ENCODE measurements at places on chromosomes 4 and X.

DNA sequence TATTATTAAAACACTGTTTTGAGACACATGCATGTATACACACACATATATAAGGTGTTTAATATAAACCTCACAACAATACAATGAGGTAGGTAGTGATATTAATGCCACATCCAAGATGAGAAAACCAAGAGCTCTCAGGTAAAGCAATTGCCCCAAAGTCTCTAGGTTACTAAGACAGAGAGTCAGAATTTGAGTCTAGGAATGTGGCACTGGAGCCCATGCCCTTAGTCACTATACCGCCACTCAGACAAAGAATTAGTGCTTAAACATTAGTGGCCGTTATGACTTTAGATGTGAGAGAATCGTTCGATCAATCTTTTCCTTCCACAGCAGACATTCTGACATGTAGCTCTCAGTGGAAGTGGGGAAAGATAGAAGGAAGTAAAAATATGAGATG lies 108.2 kb upstream of the ACSL4 start:
- DNase-seq = no peak

GRCh38 chr4:130653842-130654241 lies 1557.9 kb downstream of the C4orf33 start:
- DNase-seq = no peak

DNA sequence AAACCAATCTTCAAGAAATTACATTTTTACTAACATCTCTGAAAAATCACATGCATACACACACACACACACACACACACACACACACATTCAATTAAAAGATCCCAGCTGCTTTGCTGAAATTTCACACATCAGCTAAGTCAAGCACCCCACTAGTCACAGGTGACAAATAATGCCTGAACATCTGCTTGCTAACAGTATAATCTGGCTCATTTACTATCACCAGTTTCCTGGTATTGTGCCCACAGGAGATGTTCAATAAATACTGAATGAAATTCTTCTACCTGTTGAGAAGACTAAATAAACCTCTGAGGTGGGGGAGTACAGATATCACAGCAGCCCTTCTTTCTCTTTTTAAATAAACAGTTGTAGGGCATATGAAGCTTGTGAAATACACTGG lies 994.0 kb downstream of the ARAP2 start:
- no peak for DNase-seq

GRCh38 chrX:124421898-124422655 lies 75.7 kb downstream of the SH2D1A start:
- DNase-seq = no peak

GRCh38 chrX:54181202-54181953 lies 1.7 kb downstream of the FAM120C start:
- no peak for DNase-seq

All from stimulated activated CD4-positive, alpha-beta T cell treated with anti-CD3 and anti-CD28 coated beads, Interleukin-2, amount 100 ng/mL, for 4 hours (primary cell).